ENCODE measurements at places on chromosomes 13 and 19.

GRCh38 chr13:107585469-107586180, 629.7 kb downstream of the LIG4 start:
- no peak for DNase-seq

- no peak for DNase-seq
Measured at GRCh38 chr13:110006304-110006703, 219.9 kb upstream of the IRS2 start.

DNA sequence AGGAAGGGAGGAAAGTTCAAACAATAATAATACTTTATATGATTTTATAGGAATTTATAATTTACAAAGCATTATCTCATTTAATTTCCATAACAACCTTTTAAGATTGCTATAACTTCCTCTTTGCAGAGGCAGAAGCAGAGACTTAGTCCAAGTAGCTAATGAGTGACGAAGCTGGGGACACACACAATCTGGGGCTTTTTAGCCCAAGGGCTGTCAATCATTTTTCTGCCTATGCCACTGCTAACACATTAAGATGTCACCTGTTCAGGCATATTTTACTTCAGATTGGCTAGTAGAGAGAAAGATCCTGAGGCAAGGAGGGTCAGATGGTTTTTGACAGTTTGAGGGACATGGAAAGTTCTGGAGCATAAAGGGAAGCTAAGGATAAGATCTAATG, 12.6 kb downstream of the SCEL start:
- no peak for DNase-seq

DNA sequence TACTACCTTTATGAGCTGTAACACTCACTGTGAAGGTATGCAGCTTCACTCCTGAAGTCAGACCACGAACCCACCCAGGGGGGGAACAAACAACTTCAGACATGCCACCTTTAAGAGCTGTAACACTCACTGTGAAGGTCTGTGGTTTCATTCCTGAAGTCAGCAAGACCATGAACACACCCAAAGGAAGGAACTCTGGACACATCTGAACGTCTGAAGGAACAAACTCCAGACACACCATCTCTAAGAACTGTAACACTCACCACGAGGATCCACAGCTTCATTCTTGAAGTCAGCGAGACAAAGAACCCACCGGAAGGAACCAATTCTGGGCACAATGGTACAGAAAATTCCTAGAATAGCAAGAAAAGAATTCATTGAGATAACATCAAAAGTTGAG, 1796.5 kb upstream of the MIR17HG start:
- DNase-seq: no peak

DNA sequence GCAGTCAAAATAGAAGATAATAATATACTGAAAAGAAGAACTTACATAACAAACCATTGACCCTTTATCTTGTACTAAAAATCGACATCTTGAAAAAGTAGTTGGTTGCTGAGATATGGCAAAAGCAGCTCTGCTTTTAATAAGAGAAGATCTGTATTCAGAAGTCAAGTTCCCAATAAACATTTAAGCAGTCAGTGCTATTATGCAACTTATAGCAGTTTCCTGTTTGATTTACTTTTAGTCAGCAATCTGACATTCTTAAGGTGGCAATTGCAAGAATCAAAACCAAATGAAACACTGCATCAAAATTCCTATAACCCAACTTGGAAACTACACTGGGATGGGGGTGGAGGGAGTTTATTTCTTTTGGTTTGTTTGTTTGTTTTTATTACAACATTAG, 165.5 kb downstream of the TBC1D4 start:
- no peak for DNase-seq

All from NCI-H1048 (cell line).